ENCODE measurements at places on chromosomes 3 and 15.
A peak's percentile ranks its signal among the peaks of the same experiment; 100 is the strongest.

GRCh38 chr15:85754989-85755388 is 39.7 kb downstream of the KLHL25 start:
- no peak for DNase-seq

- DNase-seq = no peak
Observed at GRCh38 chr15:38533416-38533915, 31.1 kb downstream of the RASGRP1 start.

DNA sequence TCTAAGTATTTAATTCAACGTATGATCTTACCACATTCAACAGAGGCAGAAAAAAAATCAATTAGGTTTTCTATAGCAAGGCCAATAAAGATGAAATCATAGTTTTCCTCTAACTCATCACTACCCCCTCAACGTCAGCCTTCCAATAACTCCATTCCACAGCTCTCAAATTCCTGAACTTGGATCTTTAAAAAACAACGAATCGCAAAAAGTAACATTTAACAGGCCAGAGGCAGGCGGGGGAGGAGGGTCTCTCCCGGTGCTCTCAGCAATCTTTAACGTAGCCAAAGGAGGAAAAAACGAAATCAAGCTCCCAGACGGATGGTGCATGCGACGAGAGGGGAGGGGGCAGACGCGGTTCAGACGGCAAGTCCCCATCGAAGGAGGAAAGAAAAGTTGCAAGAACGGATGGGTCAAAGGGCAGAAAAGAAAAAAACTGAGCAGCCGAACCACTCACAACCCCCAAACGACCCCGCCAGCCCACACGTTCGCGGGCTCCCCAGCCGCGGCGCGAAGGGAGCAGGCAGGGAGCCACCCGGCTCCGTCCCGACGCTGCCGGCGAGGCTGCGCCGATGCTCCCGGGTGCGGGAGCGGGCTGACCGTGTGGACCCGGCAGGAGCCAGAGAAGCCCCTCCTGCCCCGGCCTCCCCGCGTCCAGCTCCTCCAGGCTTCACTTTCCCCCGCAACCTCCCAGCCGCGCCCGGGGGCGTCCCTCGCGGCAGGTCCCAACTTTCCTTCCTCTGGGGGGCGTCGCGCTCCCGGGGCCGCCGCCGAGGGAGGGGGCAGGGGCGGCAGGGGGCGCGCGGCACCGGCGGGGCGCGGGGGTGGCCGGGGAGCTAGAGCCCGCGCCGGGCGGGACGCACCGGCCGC is 703 bp downstream of the PEAK1 start:
- no peak for DNase-seq

DNA sequence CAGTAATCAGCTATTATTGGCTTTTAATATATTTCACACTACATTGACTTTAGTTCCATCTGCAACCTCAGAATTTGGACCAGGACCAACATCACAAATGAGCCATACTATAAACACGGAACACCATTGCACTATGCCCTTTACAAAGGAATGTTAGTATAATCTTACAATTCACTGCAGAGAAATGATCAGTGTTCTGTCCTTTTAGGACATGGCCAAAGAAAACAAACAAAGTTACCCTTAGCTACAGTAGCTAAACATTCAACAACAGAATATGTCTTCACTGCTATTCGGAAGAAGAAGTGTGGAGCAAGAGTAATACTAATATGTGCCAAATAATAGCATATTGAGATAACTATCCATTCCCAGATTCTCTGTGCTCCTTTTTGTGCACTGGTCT is 90.4 kb downstream of the NAALADL2 start:
- no peak for DNase-seq

- no peak for DNase-seq
Observed at GRCh38 chr15:56047354-56047753, 53.9 kb upstream of the NEDD4 start.

GRCh38 chr3:190302212-190302867 is 19.9 kb downstream of the CLDN1 start:
- no peak for DNase-seq

DNA sequence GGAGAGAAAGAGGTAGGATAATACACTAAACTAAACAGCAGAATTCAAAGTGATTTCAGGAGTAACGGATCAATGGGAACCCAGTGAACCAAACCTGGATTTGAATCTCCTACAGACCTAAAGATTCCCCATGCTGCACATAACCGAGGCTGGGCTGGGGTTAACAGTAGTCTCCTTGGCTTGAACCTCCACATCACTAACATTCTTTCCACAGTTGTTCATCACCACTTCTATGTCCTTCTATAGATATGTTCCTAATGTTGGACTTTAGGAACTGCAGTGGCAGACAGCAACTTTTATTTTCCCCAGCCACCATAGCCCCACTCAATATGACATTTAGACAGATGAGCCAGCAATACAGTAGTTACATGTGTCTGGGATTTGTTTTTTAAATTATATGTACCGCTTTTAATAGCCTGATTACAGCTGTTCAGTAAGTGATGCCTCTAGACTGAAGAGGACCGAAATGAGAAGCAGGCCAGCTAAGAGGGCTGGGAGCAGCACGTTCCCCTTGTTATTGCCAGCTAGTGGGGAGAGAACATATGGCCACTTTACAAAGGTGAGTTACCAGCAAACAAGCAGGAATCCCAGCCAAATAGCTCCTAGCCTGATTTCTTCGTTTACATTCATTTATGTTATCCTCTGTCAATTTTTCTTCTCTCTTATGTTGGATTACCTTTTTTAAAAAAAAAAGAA is 472.6 kb upstream of the CDIN1 start:
- DNase-seq = no peak

DNA sequence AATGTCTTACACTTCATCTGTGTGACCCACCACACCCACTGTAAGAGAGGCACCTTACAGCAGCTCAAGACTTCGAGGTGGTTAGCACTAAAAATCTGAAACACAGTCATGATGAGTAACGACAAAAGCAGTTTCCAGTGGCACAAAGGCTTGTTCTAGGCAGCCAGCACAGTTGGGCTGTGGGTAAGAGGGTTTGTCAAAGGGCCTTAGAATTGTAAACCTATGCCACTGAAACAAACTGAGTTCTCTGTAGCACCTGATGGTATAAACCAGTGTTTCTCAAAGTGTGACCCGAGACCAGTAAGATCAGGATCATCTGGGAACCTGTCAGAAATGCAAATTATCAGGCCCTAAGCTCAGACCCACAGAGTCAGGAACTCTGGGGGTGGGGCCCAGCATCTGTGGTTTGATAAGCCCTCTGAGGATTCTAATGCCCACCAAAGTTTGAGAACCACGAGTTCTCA is 36.5 kb downstream of the DAPK2 start:
- peak; percentile 40 for DNase-seq

- DNase-seq = no peak
Observed at GRCh38 chr3:67012564-67012963, 14.5 kb downstream of the KBTBD8 start.

- no peak for DNase-seq
Observed at GRCh38 chr3:141649871-141650270, 88.2 kb upstream of the RNF7 start.

GRCh38 chr3:134427400-134428111 is 53.3 kb upstream of the AMOTL2 start:
- no peak for DNase-seq

Measured in activated T-cell treated with anti-CD3 and anti-CD28 coated beads, Interleukin-2, amount 50 U/mL, for 1 hour (primary cell).